GM23248 (cell line): ENCODE measurements at places on chromosomes 5 and 9.

DNA sequence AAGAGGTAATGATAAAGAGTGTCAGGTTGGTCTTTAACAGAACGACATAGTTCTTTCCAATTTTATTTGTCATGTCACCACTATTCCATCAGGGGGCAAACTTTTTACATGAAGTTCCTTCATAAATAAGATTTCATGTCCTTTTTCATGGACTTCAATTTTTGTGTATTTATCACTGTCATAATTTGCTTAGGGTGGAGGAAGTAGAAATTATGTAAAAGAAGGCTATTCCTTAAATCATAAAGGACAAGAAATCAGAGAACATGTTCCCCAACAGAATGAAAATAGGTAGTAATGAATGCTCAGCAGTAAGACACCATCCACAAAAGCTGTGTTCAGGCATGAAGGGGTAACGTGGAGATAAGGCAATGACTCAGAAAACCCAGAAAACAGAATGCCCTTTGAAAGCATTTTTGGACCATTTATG is 72.7 kb downstream of the ZFAND5 start:
- H3K4me1 ChIP-seq = peaks cover 11% of the 10 kb centered on the region; the same call in 1 of the 2 replicates
- H3K36me3 ChIP-seq = no peaks in the 10 kb centered on the region
- H3K4me3 ChIP-seq = peak overlapping the region; percentile 21; the same call in 1 of the 2 replicates
- peak; percentile 69 for DNase-seq

- H3K27ac ChIP-seq = no peak overlapping the region
- H3K27me3 ChIP-seq = no peaks in the 10 kb centered on the region
- DNase-seq = no peak
- peaks cover 24% of the 10 kb centered on the region for H3K4me1 ChIP-seq
Observed at GRCh38 chr5:123425431-123425830, 2.2 kb upstream of the CEP120 start.

GRCh38 chr5:145768863-145769262 is 66.3 kb downstream of the PRELID2 start:
- no peaks in the 10 kb centered on the region for H3K4me1 ChIP-seq
- H3K36me3 ChIP-seq = no peaks in the 10 kb centered on the region
- DNase-seq = no peak
- no peaks in the 10 kb centered on the region for H3K27me3 ChIP-seq
- H3K4me3 ChIP-seq = no peak overlapping the region

GRCh38 chr5:10513501-10514442 is 50.1 kb upstream of the ANKRD33B start:
- 0 out of 2 replicates have a peak overlapping the region, but pooled peaks have one; percentile 7 for H3K4me3 ChIP-seq
- peak; percentile 82 for DNase-seq
- peak overlapping the region; percentile 59 for H3K27ac ChIP-seq
- H3K4me1 ChIP-seq = peaks cover 25% of the 10 kb centered on the region
- H3K27me3 ChIP-seq = no peaks in the 10 kb centered on the region

GRCh38 chr5:53908757-53909156 is 348.3 kb downstream of the NDUFS4 start:
- DNase-seq = no peak
- H3K36me3 ChIP-seq = no peaks in the 10 kb centered on the region
- H3K4me3 ChIP-seq = no peak overlapping the region
- H3K4me1 ChIP-seq = no peaks in the 10 kb centered on the region
- no peak overlapping the region for H3K27ac ChIP-seq

- H3K27me3 ChIP-seq = no peaks in the 10 kb centered on the region; the same call in 1 of the 2 replicates
- no peaks in the 10 kb centered on the region for H3K36me3 ChIP-seq
- peak; percentile 14 for DNase-seq
- H3K4me1 ChIP-seq = no peaks in the 10 kb centered on the region
- no peak overlapping the region for H3K4me3 ChIP-seq
Observed at GRCh38 chr9:78133751-78134150, 102.1 kb upstream of the CEP78 start.

DNA sequence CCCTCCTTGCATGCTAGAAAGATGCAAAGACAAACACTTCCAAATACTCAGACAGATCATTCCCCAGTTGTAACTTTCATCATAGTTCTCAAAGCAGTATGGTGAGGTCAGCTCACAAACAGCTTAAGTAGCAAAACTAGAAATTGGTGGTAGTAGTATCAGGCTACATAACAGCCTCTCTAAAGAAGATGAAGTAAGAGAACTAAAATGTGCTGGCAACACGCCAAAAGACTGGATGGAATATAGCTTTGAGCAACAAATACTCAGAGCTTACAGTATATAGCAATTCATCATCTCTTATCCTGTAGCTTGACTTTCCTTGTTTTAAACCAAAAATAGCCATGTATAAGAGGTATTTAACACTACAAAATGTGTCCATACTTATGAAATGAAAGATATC is 7.5 kb downstream of the PFDN1 start:
- no peaks in the 10 kb centered on the region for H3K27me3 ChIP-seq
- peak; percentile 93 for DNase-seq
- H3K4me3 ChIP-seq = no peak overlapping the region
- H3K36me3 ChIP-seq = 0 out of 2 replicates have a peak, but pooled peaks cover 7% of the 10 kb centered on the region

DNA sequence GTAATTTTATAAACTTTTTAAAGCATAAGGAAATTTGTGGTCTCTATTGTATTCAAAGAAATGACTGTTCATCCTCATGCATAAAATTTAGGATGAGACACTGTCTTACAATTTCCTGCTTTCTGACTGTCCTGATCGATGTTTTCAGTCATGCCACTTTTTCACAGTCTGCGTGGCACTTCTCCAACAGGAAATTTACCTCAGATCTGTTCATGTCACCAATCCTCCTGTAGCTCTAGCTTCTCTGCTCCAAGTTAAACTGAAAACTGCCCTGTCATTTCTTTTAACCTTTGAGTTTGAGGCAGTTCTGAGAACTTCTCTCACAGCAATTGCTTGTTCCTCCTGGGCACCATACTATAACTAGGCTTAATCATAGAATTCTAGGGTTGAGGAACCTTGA is 455.1 kb downstream of the EFNA5 start:
- no peaks in the 10 kb centered on the region for H3K4me1 ChIP-seq
- no peaks in the 10 kb centered on the region for H3K36me3 ChIP-seq
- no peaks in the 10 kb centered on the region for H3K27me3 ChIP-seq
- no peak for DNase-seq
- H3K27ac ChIP-seq = no peak overlapping the region

DNA sequence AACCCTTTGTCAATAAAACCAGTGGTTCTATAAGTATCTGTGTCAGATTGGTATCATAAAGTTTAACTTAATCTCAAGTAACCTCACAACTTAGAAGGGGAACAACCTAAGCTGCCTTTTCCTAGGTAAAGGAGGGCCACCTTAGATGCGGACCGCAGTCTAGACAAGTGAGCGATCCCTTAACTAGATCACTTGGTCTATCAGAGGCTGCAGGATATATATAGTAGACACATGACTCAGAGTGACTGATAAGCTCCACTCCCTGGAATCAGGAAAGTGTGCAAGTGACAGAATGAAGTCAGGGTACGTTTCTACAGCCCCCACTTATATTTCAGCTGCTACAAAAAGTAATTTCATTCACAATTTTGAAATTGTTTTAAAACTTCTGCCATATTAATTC is 7.4 kb downstream of the REEP5 start:
- peaks cover 28% of the 10 kb centered on the region; the same call in 1 of the 2 replicates for H3K4me1 ChIP-seq
- H3K27me3 ChIP-seq = no peaks in the 10 kb centered on the region
- no peak overlapping the region for H3K4me3 ChIP-seq

DNA sequence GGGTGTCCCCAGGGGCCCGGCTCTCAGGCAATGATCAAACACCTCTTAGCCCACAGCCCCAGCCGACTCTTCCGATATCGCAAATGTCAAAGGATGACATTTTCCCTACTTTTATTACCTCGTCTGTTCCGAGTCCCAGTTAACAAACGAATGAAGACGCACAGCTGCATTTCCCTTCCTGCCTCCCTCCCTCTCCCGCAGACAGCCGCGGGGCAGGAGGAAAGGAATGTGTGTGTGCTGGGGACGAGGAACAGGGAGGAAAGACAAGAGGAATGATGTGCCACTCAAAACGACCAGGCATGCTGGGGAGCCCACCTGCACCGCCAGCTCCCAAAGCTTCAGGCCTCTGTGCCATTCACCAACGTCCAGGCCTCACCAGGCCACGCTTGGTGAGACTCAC is 125.9 kb upstream of the SARDH start:
- no peak overlapping the region for H3K4me3 ChIP-seq
- no peaks in the 10 kb centered on the region for H3K4me1 ChIP-seq
- H3K36me3 ChIP-seq = no peaks in the 10 kb centered on the region
- H3K27me3 ChIP-seq = no peaks in the 10 kb centered on the region
- H3K27ac ChIP-seq = no peak overlapping the region

- no peaks in the 10 kb centered on the region for H3K27me3 ChIP-seq
- no peaks in the 10 kb centered on the region for H3K36me3 ChIP-seq
- H3K4me3 ChIP-seq = no peak overlapping the region
- peaks cover 11% of the 10 kb centered on the region for H3K4me1 ChIP-seq
- no peak overlapping the region for H3K27ac ChIP-seq
- DNase-seq = peak; percentile 5
Observed at GRCh38 chr9:6845880-6846279, 88.1 kb downstream of the KDM4C start.

GRCh38 chr9:136886610-136887597 is 588 bp downstream of the TRAF2 start:
- peak; percentile 66 for DNase-seq
- no peaks in the 10 kb centered on the region for H3K36me3 ChIP-seq
- H3K4me1 ChIP-seq = peaks cover 10% of the 10 kb centered on the region
- peak overlapping the region; percentile 42 for H3K27ac ChIP-seq
- peak overlapping the region; percentile 89 for H3K4me3 ChIP-seq
- H3K27me3 ChIP-seq = no peaks in the 10 kb centered on the region

- no peak overlapping the region for H3K27ac ChIP-seq
- peaks cover 5% of the 10 kb centered on the region for H3K27me3 ChIP-seq
- DNase-seq = no peak
- peaks cover 7% of the 10 kb centered on the region for H3K4me1 ChIP-seq
Observed at GRCh38 chr9:35769763-35770162, 15.7 kb upstream of the MSMP start.

GRCh38 chr5:74786851-74787250 is 19.8 kb downstream of the NSA2 start:
- H3K36me3 ChIP-seq = no peaks in the 10 kb centered on the region
- no peak for DNase-seq
- no peak overlapping the region for H3K27ac ChIP-seq
- H3K4me1 ChIP-seq = no peaks in the 10 kb centered on the region
- no peaks in the 10 kb centered on the region for H3K27me3 ChIP-seq
- H3K4me3 ChIP-seq = no peak overlapping the region

- H3K36me3 ChIP-seq = no peaks in the 10 kb centered on the region
- no peak overlapping the region for H3K27ac ChIP-seq
- H3K27me3 ChIP-seq = peaks cover 34% of the 10 kb centered on the region
- DNase-seq = peak; percentile 66
- peak overlapping the region; percentile 36 for H3K4me3 ChIP-seq
- no peaks in the 10 kb centered on the region for H3K4me1 ChIP-seq
Observed at GRCh38 chr9:137168904-137169856, 671 bp downstream of the LRRC26 start.

- H3K4me3 ChIP-seq = no peak overlapping the region
- no peak overlapping the region for H3K27ac ChIP-seq
- H3K4me1 ChIP-seq = no peaks in the 10 kb centered on the region
- H3K36me3 ChIP-seq = no peaks in the 10 kb centered on the region
Observed at GRCh38 chr5:172597755-172598155, 43.3 kb upstream of the NEURL1B start.

DNA sequence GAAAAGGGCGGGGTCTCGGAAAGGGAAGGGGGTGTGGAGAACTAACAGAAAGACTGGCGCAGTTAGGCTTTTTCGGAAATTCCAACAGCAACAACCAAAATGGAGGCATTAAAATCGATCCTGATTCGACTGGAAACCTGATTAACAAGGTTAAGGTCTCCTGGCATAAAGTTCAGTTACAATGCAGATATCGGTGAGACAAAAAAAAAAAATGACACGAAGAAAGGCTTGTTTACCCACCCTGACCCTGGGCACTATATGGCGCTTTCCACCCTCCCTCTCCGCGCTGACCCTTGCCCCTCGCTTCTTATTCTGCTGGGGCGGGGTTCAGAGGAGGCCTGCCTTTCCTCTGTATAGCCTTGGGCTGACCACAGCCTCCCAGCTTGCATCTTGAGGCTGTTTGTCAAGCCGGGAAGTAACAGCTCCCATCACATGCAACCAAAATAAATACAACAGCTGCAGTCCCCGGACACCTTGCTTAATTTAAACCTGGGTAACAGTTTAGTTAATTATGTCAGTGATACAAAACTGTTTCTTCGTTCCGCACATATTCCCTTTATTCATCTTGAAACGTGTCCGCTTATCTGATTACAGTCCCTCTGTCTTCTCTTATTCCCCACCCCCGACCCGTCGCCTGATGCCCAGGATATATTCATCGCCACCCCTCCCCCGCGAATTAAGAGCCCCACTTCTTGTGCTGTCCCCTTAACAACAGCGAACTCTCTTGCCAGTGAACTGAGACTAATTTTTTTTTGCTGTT is 795 bp upstream of the PJA2 start:
- no peaks in the 10 kb centered on the region for H3K27me3 ChIP-seq
- peak overlapping the region; percentile 77 for H3K4me3 ChIP-seq
- peak overlapping the region; percentile 99 for H3K27ac ChIP-seq
- DNase-seq = peak; percentile 88
- no peaks in the 10 kb centered on the region for H3K36me3 ChIP-seq
- peaks cover 30% of the 10 kb centered on the region for H3K4me1 ChIP-seq

DNA sequence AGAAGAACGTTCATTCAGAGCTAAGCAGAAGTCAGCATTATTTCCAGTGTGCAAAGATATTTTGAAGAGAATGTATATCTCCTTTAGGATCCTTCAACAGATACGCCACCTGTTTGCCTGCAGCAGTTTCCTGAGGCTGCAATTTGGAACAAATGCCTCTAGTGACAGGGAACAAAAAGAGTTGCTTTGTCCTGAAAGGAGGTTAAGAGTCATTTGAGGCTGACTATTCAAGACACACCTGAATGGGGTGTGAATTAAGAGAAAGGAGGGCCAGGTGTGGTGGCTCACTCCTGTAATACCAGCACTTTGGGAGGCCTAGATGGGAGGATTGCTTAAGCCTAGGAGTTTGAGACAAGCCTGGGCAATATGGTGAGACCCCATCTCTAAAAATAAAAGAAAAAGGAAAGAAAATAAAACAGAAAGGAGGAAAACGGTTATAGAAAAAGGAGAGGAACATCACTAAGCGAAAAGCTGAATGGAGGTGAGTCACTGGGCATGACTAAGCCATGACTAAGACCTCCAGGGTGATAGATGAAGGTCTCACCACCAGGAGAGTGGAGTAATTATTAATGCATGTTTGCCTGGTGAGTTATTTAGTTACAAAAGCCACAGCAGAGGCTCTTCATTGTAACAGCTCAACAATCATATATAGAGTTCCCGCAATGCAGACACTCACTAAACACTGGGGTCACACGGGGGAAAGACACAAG is 255.2 kb upstream of the TNC start:
- no peaks in the 10 kb centered on the region for H3K27me3 ChIP-seq
- H3K4me3 ChIP-seq = 0 out of 2 replicates have a peak overlapping the region, but pooled peaks have one; percentile 28
- peaks cover 33% of the 10 kb centered on the region for H3K4me1 ChIP-seq
- no peaks in the 10 kb centered on the region for H3K36me3 ChIP-seq

DNA sequence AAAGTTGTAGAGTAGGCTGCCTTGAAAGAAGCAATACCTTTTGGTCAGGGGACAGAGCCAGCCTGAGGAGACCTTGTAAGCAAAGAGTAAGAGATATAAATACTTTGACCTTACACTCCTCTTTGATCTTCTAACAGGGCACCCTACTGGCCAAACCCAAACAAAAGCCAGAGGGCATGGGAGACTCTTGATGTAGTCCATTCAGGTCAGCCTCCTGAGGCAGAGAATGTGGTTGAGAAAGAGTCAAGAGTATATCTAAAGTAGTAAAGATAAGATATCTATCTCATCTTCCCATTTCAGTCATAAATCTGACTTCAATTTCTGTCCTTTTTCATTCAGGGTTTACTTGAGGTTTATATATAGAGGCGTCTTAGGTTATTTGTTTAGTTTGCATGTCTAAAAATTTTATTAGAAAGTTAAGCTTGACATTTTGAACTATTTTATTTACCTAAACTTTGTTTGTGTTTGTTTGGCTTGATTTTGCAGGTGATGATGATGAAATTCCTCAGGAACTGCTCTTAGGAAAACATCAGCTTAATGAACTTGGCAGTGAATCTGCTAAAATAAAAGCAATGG is 125.7 kb downstream of the NIPBL start:
- peaks cover 14% of the 10 kb centered on the region for H3K4me1 ChIP-seq
- no peak overlapping the region for H3K4me3 ChIP-seq
- H3K36me3 ChIP-seq = peaks cover 44% of the 10 kb centered on the region
- no peaks in the 10 kb centered on the region for H3K27me3 ChIP-seq
